ENCODE measurements at places on chromosomes 6 and 20.

DNA sequence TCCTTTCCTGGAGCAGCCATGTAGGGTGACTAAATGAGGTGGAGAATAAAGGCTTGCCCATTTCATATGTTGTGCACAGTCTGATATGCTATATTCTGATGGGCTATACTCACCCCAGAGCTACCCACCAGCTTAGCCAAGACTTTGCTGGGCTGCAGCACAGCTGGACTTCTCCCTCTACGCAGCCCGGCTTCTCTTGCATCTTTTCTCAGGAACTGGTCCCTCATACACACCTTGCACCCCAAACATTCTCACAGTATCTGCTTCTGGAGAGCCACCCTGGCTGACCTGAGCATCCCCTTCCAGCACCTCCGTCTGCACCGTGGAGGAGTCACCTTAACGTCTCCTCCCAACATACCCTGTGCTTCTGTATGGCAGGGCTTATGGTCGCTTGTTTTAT, 150.8 kb upstream of the PMEPA1 start:
- DNase-seq, result no peak

DNA sequence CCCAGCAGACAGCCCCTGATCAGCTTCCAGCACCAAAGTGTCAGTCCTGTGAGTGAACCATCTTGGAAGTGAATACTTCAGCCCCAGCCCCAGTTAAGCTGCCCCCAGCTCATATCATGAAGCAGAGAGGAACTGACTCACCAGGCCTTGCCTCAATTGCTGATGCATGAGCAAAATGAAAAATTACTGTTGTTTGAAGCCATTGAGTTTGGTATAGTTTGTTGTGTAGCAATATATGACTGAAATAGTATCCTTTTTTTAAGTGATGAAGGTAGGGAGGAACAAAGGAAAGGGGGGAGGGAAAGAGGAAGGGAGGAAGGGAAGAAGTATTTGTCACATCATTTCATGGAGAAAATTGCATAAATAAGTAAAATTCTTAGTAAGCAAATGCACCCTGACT, 266.4 kb downstream of the MAFB start:
- DNase-seq, result no peak

- DNase-seq, result no peak
Observed at GRCh38 chr20:41334443-41335421, 5.9 kb upstream of the LPIN3 start.

- DNase-seq, result no peak
Observed at GRCh38 chr6:143361536-143362191, 88.8 kb downstream of the ADAT2 start.

- DNase-seq, result no peak
Observed at GRCh38 chr6:155152211-155153076, 111.4 kb upstream of the CLDN20 start.

DNA sequence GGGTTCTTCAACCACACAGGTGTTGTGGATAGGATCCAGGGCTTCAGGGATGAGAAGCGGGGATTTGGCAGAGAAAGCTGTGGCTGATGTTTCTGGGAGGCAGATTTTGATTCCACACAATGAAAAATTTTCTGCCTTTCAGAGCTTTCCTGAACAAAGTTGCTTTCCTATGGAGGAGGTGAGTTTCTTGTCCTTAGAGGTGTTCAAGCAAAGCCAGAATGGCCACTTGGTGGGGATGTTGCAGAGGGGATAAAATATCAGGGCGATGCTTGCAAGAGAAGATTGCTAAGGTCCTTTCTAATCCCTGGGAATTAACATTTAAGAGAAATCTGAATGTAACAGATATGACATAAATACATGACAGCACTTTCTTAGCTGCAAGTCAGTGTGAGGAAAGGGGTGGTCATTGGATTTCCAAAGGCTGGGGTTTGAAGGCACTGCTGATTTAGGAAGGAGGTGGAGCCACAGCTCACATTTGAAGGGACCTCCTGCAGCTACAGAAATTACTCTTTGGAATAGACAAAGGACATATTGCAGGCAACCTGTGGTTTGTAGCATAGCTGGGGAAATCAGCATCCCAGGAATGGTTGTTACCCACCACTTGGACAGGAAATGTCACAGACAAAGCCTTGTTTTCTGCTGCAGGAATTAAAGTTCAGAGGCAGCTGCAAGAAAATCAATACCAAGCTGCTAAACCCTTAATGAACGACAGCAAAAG, 271.1 kb upstream of the CHD6 start:
- DNase-seq, result no peak

DNA sequence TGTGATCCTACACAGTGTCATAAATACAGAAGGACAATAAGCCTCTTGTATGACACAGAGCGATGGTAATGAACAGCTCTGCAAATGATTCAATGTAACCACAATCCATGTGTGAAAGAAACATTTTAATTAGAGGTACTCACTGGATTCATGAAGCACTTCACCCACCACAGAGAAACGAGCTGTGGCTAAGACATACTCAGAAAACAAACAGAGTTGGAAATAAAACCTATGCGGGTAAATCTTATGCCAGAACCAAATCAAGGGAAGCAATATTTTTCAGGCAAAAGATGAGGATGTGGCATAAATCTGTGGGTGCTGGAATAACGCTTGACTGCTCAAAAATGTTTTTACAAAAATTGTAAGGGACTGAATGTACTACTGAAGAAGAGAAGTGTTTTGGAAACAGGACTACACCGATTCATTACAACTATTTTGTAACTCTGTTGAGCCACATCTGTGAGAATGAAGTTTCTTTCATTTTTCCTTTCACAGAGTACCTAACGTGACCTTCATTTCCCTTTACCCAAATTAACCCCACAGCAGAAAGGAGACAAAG, 112.1 kb downstream of the WDR27 start:
- DNase-seq, result peak; percentile 84

GRCh38 chr6:35508027-35508426, 4.7 kb downstream of the TULP1 start:
- no peak for DNase-seq

All from fibroblast of skin of abdomen (primary cell).